ENCODE measurements at places on chromosomes 6 and 20.

- DNase-seq, result no peak
Measured at GRCh38 chr20:669573-669972, 6.0 kb downstream of the SCRT2 start.

DNA sequence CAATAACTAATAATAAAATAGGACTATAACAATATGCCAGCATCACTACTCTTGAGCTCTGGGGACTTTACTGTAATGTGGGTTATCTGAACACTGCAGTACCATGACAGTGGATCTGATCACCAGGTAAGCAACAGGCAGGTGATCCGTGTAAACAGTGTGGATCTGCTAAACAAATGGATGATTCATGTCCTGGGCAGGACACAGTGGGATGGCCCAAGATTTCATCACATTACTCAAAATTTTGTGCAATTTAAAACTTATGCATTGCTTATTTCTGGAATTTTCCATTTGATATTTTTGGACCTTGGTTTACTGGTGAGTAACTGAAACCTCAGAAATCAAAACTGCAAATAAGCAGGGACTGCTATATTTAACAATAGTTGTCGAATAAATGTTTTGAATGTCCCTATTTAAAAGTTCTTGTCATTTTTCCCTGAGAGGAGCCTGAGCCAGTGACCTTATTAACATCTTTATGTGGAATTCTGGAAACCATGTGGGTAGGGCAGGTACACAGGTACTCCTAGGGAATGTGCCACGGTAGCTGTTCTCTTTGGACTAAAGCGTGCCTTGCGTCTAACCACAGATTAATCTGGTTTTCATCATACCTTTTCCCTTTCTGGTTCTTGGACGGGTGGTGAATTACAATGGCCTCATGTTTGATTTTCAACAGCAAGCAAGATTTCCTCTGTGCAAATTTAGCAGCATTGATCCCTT, 214.5 kb upstream of the SASH1 start:
- DNase-seq, result no peak

- no peak for DNase-seq
Measured at GRCh38 chr6:102902471-102902870, 1509.0 kb downstream of the GRIK2 start.

- no peak for DNase-seq
Measured at GRCh38 chr20:6091661-6092060, 31.2 kb downstream of the FERMT1 start.

DNA sequence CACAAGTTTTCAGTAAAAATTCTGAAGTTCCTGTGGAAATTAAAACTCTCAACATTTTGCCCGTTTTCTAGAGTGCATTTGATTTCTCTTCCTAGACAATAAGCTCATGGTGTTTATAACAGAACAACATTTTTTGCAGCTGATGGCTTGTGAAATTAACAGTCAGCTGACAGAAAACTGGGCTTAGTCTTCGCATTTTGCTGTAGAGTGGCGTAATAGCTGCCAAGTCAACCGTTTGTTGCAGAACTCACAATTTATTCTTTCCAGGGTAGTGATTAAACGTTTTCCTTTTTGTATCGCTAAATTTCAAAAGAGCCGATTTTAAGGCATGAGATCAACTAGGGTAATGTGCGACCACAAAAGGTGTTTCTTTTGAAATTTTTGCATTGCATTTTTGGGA, 1.4 kb downstream of the SPO11 start:
- no peak for DNase-seq

DNA sequence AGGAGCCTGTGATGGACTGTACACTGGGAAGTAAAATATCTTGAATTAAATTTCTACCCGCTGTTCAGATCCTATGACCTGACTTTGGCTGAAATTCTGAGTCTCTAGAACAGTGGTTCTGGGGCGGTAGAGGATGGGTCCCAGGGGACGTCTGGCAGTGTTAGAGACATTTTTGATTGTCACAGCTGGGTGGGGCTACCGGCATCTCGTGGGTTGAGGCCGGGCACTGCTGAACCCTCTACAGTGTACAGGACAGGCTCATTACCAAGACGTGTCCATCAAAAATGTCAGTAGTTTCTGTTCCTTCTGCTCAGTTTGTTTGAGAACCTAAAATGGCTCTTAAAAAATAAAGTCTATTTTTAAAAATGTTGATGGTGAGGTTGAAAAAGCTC, 11.5 kb upstream of the RPS6KA2 start:
- DNase-seq, result no peak

GRCh38 chr6:16031278-16031981, 97.5 kb upstream of the MYLIP start:
- DNase-seq, result no peak

GRCh38 chr20:53258741-53259140, 286.6 kb downstream of the TSHZ2 start:
- no peak for DNase-seq

DNA sequence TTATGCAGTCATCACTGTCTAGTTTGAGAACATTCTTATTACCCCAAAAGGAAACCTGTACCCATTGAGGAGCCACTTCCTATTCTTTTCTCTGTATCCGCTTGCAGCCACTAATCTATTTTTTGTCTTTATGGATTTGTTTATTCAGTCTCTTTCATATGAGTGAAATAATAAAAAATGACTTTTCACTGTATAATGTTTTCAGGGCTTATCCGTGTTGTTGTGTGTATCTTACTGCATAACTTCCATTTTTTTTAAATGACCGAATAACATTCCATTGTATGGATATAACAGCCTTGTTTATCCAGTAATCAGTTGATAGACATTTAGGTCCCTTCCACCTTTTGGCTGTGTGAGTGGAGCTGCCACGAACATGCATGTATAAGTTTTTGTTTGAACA, 86.6 kb downstream of the ZFAND3 start:
- DNase-seq, result no peak

- DNase-seq, result no peak
Measured at GRCh38 chr6:146337376-146337775, 206.3 kb upstream of the RAB32 start.

- no peak for DNase-seq
Measured at GRCh38 chr6:143362192-143362558, 88.3 kb downstream of the ADAT2 start.

DNA sequence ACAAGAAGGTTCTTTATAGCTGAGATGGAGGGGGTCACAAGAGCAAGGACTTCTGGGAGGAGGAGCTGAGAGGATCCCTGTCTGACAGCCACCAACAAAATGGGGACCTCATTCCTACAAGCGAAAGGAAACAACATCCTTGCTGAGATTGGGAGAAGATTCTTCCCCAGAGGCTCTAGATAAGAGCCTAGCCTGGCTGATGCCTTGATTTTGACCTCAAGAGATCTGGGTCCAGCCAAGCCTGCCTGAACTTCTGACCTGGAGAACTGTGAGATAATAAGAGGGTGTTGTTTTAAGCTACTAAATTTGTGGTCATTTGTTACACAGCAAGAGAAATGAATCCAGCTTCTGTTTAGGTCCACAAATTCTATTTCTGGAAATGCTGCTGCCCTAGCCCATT, 75.4 kb upstream of the SLC4A11 start:
- no peak for DNase-seq

DNA sequence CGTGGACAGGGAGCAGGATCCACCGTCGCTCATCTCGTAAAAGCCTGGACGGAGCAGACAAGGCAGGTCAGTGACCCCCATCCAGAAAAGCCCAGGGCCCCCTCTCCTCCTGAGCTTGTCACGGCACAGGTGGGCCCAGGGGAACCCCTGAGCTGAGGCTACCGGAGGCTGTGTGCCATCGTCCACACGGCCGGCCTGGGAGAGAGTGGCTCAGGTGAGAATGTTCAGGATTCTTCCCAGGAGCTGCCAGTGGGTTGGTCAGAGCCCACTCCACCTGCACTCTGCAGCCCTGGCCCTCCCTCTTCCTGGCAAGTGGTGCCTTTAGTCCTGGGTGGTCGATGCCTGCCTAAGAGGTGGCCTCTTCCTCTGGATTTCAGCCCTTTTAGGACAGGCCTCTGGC, 9.2 kb downstream of the DACT2 start:
- DNase-seq, result no peak

DNA sequence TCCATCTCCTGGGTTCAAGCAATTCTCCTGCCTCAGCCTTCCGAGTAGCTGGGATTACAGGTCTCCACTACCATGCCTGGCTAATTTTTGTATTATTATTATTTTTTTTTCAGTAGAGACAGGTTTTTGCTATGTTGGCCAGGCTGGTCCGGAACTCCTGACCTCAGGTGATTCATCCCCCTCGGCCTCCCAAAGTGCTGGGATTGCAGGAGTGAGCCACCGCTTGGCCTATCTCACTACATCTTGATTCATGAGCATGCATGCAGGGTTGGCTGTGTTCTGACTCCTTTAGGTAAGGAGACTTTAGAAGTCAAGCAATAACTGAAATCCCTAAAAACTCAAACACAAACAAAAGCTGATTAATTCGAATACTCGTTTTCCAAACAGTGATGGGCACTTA, 80.9 kb downstream of the GJA1 start:
- DNase-seq, result no peak
